ENCODE measurements at places on chromosomes 6 and 20.
A peak's percentile ranks its signal among the peaks of the same experiment; 100 is the strongest.

- no peak for DNase-seq
Observed at GRCh38 chr6:43389730-43390295, 20.4 kb upstream of the ZNF318 start.

GRCh38 chr6:105646391-105646867 is 243.5 kb upstream of the PREP start:
- DNase-seq, result peak; percentile 16

- DNase-seq, result no peak
Observed at GRCh38 chr6:10720265-10720959, 2.5 kb upstream of the TMEM14C start.

DNA sequence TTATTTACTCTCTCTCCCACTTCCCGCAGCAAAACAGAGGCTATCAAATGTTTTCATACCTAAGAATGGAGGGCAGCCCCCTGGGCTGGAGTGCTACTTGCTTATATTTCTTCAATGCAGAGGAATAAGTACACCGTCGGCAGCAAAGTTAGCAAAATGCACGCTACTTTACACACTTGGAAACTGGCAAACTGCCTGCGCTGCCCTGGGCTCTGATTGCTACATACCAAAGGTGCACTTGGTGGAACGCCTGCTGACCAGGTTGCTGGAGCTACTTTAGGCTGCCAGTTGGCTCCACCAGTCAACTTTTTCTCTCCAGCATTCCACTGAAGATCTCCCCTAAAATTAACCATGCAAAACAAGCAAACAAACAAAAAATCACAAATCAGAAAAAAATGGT is 62.4 kb downstream of the PRSS35 start:
- DNase-seq, result no peak

DNA sequence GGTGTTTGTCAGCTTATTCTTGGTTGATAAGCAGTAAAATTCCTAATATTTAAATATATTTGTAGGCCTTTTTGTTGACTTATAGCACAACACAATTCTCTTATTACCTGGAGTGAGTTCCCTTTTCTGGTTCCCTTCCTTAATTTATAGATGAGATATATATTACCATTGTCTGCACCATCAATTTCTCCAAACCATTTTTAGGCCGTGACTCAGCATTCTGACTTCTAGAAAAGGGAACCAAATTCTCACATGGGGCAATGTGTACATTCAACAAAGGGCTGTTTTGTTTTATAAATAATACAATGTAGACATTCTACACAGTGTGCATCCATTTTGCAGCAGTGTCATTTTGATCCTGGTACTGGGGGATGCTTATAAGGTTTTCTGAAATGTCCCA is 52.8 kb downstream of the NCOA7 start:
- DNase-seq, result no peak

- DNase-seq, result no peak
Observed at GRCh38 chr6:160069459-160069858, 52.2 kb upstream of the SLC22A1 start.

GRCh38 chr6:3841066-3841454 is 8.1 kb upstream of the FAM50B start:
- no peak for DNase-seq

DNA sequence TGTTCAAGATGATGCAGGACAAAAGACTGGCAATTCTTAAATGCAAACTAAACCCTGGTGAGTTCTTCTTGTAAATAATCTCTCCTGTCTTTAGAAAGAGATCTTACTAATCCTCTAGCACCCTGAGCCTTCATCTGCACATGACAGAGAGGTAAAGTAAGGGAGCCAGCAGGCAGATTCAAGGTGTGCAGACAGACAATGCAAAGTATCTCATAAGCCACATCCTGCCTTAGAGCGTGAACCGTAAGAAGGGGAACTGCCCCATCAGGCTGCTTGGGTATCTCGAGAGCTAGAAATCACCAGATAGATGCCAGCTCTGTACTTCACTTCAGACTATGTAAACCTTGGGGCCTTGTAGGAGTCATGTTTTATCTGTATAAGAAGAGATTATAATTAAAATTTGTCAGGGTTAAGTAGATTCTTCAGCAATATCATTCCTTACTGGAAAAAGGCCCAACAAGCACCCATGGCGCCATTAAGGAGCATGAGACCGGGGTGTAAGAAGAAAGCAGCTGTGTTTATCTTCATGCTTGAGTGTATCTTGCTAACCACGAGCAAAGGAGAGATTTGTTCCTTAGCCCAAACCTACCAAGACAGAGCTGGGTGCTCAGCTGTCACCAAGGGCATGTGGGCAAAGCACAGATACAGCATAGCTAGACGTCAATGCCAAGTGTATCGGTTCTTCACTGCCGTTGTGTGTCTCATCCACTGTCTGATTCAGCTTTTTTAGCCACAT is 24.4 kb downstream of the CNR1 start:
- no peak for DNase-seq

GRCh38 chr20:63094767-63095499 is 88.2 kb upstream of the BHLHE23 start:
- DNase-seq, result no peak

- DNase-seq, result no peak
Observed at GRCh38 chr6:6179858-6180623, 140.4 kb downstream of the F13A1 start.

DNA sequence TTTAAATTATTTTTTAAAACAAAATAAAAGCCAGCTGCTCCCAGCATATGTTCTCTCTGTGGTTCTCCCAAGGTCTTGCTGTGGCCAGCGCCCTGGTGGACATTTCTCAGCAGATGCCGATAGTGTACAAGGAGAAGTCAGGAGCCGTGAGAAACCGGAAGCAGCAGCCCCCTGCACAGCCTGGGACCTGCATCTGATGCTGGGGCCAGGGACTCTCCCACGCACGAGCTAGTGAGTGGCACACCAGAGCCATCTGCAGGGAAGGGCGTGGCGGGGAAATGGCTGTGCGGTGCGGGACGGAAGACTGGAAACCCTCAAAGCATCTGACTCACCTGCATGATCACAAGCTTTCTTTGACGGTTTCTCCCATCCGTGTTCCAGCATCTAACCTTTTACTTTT is 16.5 kb downstream of the GFRA4 start:
- DNase-seq, result no peak

GRCh38 chr6:168045706-168046620 is 33.0 kb downstream of the FRMD1 start:
- no peak for DNase-seq

DNA sequence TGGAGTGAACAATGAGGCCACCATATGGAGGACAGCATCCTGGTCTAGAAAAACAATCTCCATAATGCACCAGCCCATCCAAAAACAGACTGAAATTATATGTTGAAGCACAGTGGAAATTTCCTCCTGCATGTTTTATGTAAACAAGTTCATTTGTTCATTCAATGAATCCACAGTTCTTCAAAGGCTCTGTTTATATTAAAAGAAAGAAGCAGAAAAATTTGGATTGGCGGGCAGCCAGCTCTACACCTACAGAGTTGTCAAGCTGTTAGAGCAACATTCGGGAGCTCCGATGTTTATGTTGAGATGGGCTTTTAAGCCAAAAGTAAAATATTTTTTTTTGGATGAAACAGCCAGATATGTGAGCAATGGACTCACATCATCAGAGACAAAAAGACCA is 395.3 kb upstream of the SULF2 start:
- peak; percentile 25 for DNase-seq

- peak; percentile 59 for DNase-seq
Observed at GRCh38 chr20:57717797-57718196, 8.0 kb upstream of the PMEPA1 start.

DNA sequence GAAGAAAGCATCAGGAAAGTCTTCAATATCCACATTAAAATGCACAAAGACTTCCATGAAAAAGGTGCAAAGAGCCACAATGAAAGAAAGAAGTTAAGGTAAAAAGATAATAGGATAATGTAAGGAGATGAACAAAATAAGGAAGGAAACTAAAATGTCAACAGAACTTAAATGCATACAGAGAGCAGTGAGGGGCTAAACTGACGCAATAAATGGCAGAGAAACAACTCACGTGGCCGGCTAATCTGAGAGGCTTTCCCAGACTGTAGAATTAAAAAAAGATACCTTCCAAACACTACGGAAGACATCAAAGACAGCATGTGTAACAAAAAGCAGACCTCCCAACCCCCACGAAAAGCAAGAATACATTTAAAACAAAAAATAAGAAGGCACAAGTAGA is 73.7 kb downstream of the GMDS start:
- DNase-seq, result no peak

GRCh38 chr6:156801712-156802111 is 24.5 kb downstream of the ARID1B start:
- no peak for DNase-seq

GRCh38 chr20:23456873-23457272 is 4.2 kb upstream of the CST11 start:
- DNase-seq, result no peak

GRCh38 chr20:49642816-49643215 is 70.9 kb downstream of the B4GALT5 start:
- no peak for DNase-seq

DNA sequence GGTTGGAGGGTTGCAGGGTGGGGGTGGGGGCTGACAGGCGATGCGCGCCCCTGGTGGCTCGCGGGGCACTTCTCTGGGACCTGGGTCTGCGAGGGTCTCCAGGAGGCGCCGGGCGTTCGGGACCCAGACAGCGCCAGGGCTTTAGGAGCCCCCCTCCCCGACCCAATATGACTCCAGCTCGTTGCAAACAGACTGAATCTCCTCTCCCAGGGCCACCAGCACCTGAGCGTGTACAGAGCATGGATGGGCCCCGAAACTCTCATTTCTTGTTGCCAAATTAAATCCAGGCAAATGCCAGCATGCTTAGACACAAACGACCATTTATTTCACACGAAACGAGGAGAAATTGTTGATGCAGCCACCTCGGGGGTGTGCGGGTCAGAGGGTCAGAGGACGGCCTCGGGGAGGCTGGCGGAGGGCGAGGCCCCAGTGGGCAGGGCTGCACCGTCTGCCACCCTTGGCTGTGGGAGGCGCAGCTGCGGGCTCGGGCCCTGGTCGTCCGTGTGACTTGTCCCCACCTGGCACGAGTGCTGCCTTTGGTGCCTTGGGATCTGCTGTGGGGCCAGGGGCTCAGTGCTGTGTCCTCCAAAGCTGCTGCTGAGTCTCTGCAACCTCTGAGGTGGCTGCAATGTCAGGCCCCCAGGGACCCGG is 20.9 kb upstream of the GATA5 start:
- DNase-seq, result no peak

DNA sequence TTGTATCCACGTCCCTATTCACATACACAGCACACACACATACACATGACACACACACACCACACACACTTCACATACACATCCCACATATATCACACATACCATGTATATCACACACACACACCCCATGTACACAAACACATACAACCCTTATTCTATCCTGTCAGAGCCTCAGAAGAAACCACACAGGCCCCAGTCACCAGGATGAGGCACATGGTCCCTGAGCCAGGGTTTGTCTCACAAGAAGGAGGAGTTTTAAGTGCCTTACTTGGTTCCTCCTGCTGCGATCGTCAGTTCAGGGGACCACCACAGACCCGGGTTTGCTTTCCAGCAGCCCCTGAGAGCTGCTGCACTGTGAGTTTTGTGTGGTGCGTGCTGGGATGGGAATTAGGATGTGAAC is 23.6 kb downstream of the BFSP1 start:
- no peak for DNase-seq

- DNase-seq, result no peak
Observed at GRCh38 chr6:116201538-116201937, 52.3 kb downstream of the TSPYL4 start.

- no peak for DNase-seq
Observed at GRCh38 chr6:133761706-133762105, 127.2 kb upstream of the TCF21 start.

DNA sequence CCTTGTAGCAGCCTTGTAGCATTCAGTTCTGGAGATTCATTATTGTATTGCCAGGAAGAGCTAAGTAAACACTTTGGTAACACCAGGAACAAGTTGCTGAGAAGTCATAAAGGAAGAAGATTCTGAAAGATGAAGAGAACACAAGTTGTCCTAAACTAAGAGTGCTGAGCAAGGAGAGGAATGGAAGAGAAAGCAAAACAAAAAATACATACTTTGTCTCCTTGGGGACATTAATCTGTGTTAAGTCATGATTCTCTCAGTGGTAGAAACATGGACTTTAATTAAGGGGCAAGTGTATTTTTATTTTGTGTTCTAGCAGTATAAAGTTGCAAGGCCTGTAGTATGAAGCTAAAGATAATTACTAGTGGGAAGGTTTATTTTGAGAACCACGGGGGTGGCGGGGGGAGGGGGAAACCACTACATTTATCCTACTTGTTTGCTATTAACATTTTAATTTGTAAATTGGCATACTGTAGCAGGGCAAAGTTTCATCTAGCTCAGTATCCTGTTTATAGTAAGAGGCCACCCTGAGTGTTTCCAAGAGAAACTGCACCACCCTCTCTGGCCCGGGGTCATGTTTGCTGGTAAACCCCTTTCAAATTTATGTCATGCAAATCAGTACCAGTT is 463.0 kb downstream of the CDKAL1 start:
- DNase-seq, result no peak

DNA sequence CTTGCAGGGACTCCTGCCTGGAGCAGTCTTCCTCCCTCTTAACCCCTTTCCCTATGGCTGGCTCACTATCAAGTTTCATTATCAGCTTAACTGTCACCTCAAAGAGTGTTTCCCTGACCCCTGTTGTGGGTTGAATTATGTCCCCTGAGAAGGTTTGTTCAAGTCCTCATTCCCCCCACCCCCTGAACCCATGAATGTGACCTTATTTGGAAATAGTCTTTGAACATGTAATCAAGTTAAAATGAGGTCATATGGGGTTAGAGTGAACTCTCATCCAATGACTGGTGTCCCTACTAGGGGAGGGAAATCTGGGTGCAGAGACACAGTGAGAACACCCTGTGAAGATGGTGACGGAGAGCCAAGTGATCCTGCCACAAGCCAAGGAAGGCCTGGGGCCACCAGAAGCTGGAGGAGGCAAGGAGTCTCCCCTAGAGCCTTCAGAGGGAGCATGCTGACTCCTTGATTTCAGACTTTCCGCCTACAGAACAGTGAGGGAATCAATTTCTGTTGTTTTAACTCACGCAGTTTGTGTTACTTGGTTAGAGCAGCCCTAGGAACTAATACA is 165.2 kb upstream of the TOP1 start:
- DNase-seq, result no peak

DNA sequence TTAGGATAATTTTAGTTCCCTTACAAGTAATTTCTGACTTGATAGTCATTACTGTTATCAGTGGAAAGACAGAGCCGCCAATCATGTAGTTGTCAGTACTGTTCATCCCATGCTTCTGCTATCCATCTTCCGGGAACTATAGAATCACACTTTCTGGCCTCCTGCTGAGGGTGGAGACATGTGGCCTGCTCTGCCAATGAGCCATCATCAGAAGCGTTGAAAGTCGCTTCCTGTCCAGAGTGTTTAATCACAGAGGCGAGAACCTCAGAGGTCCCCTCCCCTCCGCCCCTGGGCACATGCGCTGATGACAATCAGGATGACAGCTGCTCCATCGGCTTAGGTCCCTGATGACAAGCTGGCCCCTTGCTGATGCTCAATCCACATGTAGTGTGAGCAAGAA is 3.0 kb downstream of the DDO start:
- no peak for DNase-seq
